ENCODE measurements at places on chromosomes 7 and 10.

DNA sequence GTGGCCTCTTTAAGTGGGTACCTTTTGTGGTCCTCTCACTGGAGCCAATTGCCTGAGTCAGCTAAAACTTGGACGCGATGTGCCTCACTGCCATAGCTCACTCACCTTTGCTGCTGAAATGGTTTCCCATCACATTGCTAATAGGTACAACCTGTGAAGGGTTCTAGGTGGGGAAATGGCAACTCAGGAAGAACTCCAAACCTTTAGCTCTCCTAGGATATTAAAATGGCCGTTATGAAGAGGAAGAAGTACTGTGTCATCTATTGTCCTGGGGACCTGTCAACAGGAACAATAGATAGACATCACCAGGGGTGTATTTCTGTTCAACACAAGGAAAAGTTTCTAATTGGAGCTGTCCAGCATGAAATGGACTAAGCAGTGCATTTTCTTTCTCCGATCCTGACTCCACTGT is 1.2 kb upstream of the ZNF655 start:
- no peak for DNase-seq

- DNase-seq, result no peak
These were observed 5.5 kb downstream of the WDR91 start for GRCh38 chr7:135205850-135206249.

GRCh38 chr10:35752469-35753461 is 110.7 kb upstream of the FZD8 start:
- DNase-seq, result no peak

- no peak for DNase-seq
These were observed 54.6 kb downstream of the DKK1 start for GRCh38 chr10:52368725-52369124.

- no peak for DNase-seq
These were observed 976.0 kb downstream of the DNAJB9 start for GRCh38 chr7:109545686-109546085.

- no peak for DNase-seq
These were observed 270.4 kb downstream of the ZMYND11 start for GRCh38 chr10:405648-406047.

DNA sequence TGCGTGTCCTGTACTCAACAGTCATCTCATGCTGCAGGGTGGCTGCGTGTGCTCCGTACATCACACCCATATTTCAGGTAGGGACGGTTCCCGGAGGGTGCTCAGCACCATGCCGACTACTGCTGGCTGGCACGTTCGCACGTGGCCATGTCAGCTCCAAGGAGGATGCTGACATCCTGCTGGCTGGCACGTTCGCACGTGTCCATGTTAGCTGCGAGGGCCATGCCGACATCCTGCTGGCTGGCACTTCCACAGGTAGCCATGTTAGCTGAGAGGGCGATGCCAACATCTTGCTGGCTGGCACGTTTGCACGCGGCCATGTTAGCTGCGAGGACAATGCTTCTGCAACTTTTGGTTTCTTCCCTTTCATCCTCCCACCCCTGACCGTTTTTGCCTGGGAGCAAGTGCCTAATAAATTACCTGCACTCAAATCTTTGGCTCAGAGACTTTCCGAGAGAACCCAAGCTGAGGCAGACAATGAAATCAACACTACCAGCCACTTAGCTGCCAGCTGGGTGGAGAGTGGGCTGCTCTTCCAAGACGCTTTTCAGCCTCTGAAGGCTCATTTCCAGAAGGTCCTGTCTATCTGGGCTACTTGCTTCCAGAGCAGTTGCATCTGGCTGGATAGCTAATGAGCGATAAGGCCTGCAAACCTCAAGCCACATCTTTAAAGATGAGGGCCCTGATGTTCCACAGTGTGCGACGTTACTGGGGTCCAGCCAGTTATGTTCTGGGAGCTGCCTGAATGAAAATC is 104.6 kb downstream of the WDR37 start:
- no peak for DNase-seq

DNA sequence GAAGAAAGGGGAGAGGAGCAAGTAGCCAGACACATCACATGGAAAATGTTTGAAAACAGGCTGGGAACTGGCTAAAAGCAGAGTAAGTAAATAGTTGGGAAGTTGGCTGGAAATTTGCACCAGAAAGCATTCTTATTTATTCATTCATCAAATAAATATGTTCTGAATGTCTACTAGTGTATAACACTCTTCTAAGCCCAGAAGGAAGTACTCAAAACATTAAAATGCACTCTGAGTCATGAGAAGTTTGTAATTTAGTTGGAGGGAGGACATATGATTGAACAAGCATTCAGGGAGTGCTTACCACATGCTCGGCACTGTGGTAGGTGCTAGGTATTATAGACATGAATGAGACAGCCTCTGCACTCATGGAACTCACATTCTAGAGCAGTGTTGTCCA is 37.0 kb upstream of the CNNM1 start:
- DNase-seq, result no peak

GRCh38 chr7:64793106-64793755 is 997 bp upstream of the ZNF138 start:
- DNase-seq, result no peak

DNA sequence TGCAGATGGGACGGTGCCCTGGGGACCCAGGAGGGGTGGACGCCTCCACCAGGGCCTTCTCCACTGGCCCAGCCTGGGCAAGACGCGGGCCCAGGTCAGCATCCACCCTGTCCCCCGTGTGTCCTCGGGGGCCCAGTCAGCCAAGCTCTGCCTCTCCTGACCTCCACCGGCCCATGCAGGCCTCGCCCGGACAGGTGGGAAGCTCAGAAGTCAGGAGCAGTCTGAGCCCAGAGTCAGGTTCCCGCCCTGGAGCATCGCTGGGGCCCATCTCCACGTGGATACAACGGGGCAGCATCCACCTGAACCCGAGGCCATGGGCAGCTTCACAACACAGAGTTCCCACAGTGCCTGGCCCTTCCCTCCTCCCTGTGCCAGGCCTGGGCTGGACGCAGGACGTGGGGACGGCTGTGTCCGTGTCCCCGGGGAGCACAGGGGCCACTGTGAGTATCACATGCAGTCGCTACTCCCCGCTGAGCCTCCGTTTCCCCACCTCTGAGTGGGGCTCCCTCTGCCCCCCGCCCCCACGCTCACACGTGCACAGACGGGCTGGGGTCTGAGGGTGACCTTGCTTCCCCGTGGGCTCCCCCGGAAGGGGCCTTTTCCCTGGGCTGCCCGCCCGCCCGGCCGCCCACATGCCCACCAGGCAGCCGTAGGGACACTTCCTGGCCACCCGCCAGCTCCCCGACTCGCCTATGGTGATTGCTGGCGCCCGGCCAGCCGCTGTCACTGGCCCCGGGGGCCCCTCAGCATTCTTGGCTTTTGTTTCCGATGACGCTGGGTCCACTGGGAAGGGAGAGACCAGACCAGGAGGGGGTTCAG is 64.3 kb downstream of the PDGFA start:
- DNase-seq, result no peak

DNA sequence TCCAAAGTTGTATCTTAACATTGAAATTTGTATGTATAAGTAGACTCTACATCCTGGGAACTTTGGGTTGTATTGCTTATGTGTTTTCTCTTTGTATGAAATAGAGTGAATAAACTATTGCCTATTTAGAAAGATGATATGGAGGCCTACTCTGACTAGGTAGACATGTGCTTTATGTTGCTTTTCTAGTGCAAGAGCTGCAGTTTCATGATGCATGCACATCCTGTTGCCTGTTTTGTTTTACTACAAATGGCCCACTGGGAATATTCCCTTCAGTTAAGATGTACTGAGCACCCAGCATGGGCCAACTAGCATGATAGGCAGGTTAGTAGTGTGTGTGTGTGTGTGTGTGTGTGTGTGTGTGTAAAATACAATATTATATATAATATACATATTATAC is 282.1 kb upstream of the LRGUK start:
- no peak for DNase-seq

GRCh38 chr10:89846281-89846630 is 144.9 kb downstream of the KIF20B start:
- DNase-seq, result no peak

GRCh38 chr7:70704831-70705346 is 427.1 kb upstream of the GALNT17 start:
- DNase-seq, result no peak

DNA sequence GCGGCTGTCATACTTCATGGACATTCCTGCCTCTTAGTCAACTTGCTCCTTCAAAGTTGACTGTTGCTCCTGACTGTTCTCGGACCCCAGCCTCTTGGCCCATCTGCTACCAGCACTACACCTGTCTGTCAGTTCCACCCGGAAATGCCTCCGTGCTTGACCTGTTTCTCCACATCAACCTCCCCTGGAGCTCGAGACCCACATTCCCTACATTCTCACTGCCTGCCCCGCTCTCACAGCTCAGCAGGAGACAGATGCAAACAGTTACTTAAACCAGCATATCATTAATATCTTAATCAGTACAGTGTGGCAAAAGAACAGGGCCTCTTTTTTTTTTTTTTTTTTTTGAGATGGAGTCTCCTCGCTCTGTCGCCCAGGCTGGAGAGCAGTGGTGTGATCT is 174.3 kb downstream of the NRP1 start:
- DNase-seq, result no peak

- DNase-seq, result no peak
These were observed 107.2 kb downstream of the EPC1 start for GRCh38 chr10:32239769-32240168.

- no peak for DNase-seq
These were observed 11.6 kb downstream of the CRPPA start for GRCh38 chr7:16409777-16410176.

DNA sequence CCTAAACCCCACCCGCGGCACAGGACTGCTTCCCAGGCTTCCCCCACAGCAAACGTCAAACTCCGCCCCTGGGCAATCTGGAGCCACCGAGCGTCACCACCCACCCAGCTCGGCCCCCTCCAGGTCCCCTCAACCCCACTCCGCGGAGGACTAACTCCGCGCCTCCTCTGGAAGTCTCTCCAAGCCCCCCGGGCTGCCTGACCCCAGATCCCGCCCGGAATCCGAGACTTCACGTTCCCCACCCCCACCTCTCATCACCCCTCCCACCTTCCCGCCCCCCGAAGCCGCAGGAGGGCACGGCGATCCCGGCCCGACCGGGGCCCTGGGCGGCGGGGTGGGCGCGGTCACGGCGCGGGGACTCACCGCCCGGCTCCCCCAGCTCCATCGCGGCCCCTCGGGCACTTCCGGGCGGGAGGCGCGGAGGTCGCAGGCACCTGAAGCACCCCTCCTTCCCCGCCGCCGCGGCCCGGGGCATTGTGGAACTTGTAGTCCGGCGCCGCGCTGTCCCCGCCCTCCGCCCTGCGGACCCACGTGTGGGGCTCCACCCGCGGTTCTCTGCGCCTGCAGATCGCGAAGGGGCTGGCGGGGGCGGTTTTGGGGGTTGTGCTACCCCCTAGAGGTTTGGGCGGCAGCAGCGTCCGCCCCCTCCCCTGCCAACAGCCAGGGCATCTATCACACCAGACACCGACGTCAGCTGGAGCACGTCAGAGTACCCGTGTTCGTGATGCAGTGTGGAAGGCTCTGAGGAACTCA is at the start of gene TMUB1:
TSS of gene TMUB1 (minus strand) at position 423 of the 753 bp plus-strand sequence. CDS start 930 bp downstream, outside the sequence.
- DNase-seq, result peak; percentile 78

- DNase-seq, result no peak
These were observed 278.7 kb upstream of the PODXL start for GRCh38 chr7:131835141-131835540.

DNA sequence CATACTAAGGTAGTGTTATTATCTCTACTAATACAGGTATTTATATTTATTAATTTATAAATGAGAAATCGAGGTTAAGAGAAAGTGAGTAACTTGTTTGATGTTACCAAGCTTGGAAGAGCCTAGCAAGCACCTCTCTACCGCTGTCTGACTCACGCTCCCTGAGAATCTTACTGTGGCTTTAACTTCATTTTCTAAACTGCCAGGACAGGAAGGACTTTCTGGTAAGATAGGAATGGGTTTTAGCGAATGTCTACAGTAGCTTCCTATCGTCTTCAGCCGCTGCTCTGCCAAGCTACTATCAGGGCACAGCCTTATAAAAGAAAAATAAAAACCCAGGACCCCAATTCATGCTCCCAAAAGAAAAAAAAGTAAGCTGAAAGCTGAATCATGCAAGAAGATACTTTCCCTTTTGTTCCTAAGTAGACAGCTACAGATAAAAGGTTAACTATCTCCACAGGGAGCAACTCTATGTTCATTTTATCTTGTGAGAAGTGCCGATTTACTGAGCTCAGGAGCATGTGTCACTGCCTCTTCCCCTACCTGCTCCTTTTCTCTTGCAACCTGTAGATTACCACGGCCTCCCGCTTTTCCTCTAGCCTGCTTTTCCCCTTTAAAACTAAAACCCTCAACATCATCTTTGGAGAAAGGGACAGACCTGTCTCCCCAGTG is 60.2 kb downstream of the THNSL1 start:
- DNase-seq, result no peak

- DNase-seq, result no peak
These were observed 187.4 kb upstream of the GALNT17 start for GRCh38 chr7:70944516-70944915.

- DNase-seq, result no peak
These were observed 76.1 kb downstream of the BICC1 start for GRCh38 chr10:58588673-58589265.

- no peak for DNase-seq
These were observed 36.1 kb downstream of the SORBS1 start for GRCh38 chr10:95525033-95525418.

DNA sequence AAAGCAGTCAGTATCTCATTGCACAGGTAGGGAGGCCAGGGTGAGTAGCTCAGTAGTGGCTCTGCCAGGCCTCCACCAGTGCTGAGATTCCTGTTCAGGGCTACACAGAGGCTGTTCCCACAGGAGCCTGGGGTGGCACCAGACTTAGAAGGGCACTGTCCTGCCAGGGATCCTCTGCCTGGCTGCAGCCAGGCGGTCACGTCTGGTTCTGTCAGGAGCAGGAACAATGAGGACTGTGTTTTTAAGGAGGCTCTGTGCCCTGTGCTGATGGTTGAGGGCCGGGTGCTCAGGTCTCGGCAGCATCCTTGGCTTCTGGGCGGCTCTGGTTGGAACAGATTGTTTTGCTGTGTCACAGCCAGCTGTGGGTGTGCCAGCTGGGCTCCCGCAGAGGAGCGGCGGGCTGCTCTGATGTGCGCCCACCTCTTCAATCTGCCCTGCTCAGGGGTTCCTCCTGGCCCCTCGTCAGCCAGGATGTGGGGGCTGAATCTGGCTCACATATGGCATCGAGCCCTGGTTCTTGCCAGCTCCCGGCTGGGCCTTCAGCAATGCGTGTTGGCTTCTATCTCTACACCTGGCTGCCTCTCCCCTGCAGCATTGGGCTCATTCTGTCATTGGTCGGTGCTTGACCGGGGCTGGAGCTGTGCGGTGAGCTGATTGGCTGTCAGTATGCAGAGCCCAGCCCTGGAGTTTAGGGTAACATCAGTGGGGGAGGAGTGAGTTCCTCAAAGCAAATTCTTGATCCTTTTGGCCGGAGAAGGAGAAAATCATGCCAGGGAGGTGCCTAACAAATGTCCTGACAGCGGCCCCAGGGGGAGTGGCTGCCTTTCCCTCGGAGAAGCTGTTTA is 41.2 kb downstream of the TACR2 start:
- no peak for DNase-seq

- no peak for DNase-seq
These were observed 292.5 kb upstream of the FZD8 start for GRCh38 chr10:35934642-35934995.
